Suprapubic skin (tissue), 4 donors: ENCODE measurements at places on chromosomes 1 and 21.

DNA sequence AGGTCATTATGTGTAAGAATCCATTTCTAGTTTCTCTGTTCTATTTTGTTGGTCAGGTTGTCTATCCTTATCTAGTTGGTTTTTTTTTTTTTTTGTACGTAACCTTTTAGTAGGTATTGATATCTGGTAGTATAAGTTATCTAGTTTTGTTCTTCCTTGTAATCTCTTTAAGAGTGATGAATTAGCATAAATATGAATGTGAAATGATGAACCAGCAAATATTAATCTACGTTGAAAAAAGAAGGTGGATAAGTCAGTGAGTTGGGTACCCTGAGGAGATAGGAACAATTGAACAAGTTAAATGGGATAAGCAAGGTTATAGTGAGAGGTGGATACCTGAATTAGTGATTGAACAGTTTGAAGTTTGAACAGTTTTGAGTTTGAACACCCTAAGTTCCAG lies 33.9 kb downstream of the TTC3 start:
- no peak for DNase-seq

DNA sequence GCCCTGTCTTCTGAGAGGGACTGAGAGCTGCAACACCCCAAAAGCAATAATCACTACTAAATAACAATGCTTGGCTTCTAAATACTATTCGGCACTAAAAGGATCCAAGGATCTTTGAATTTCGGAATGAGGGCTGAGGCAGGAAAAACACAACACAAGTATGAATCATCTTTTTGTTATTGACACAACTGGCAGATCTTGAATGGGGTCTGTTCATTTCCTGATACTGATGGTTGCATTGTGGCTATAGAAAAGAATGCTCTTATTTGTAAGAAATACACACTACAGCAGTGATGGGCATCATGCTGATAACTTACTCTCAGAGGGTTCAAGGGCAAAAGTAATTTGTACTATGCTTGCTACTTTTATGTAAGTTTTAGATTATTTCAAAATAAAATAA lies 149.2 kb upstream of the PLD5 start:
- DNase-seq, result no peak

DNA sequence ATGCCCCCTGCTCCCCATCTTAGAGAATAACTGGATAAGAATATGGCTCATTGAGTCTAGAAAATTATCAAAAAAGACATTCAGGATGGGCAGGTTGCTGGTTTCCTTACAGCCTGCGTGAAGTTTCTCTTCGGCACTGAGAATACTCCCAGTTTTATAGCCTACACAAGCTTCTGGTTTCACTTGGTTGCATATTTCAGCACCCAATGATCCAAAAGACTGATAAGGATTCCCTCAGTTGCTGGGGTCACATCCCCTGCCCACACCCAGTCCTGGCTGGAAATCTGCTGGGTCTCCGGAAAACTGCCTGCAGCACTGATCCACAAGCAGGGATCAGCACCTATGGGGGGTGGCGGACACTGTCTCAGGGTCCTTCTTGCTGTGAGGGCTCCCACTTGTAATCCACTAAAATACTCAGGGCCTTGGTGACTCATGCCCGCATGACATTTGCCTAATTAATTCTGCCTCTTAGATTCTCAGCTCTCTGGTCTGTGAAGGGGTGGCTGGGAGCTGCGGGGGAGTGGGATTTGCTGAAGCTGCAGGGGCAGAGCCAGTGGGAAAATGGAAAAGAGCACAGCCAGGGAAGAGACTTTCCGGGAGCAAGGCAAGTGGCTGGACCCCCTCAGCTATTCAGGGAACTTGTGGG lies 142.5 kb downstream of the ZNF648 start:
- no peak for DNase-seq

GRCh38 chr1:52659851-52660596 lies 27.1 kb downstream of the SHISAL2A start:
- no peak for DNase-seq

GRCh38 chr1:206897175-206897574 lies at the start of gene IL24:
Gene IL24, plus strand, starts transcription at chr1:206897443. Its CDS starts 390 bp downstream, at chr1:206897833.
- DNase-seq, result peak; percentile 55

DNA sequence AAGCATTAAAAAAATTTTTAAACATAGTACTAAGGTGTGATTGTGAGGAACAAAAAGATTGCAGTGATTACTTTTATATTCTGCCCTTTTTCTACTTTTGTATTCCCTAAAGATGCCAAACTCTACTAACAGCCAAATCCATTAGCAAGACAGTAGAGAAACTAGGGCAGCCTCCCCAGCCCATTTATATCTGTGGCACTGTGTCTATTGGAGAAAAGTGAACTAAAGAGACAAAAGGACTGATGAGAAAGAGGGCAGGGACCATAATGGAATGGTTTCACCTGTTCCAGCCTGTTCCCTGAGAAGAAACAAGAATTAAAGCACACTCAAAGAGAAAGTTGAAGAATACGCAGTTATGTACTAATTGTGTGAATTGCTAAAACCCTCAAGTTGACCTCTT lies 56.6 kb downstream of the ATG4C start:
- DNase-seq, result no peak

GRCh38 chr1:14138135-14138506 lies 438.1 kb downstream of the PRDM2 start:
- no peak for DNase-seq

DNA sequence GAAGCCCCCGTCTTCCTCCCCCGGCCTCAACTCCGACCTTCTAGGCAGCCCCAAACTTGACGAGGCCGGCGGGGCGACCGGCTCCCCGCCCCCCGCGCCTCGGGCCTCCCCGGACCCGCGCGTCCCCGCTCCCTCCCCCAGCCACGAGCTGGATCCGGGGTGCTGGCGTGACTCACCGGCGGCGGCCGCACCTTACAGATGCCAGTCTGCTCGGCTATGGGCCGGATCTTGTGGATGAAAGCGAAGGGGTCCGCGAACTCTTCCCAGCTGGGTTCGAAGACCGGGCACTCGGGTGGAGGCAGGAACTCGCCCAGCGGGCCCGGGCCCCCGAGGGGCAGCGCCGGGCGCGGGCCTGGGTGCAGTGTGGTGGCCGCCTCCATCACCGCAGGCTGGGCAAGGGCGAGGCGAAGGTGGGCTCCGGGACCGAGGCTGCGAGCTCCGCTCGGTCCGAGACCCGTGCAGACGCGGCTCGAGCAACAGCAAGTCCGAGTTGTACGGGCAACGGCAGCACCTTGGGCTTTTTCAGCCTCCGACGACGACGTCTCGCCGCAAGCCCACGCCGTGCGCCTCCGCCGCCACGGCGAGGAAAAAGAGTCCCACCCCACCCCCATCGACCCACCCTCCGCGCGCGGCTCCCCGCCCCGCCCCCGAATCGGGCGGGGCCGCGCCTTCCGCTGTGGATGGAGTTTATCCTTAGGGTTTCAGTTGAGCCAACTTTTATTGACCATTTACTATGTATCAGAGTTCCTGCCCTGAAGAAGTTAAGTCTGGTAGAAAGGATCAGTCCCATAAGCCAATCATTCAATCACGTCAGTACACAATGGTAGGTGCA lies at the start of gene KDM5B:
TSS of gene KDM5B (minus strand) at position 496 of the 832 bp plus-strand sequence. CDS start at position 380, 116 bp downstream.
- DNase-seq, result peak; percentile 85

- no peak for DNase-seq
These were observed 6.7 kb downstream of the TAGLN2 start for GRCh38 chr1:159918352-159919200.

DNA sequence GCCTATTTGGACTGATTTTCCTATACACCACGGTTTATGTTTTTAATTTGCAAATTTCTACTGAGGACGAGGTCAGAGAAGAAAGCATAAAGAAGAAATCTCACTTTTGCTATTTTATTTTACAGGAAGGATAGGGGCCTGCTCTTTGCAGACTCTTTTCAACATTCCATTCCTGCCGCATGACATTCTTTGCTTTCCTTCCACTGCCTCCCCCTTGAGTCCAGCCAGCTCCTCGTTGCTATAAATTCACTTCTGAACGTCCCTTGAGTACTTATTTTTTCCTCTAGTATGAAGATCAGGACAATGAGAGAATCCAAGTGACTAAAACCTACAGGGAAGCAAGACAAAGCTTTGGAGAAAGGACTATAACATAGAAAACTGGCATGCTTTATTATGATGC lies 53.4 kb upstream of the PTGFR start:
- DNase-seq, result no peak

DNA sequence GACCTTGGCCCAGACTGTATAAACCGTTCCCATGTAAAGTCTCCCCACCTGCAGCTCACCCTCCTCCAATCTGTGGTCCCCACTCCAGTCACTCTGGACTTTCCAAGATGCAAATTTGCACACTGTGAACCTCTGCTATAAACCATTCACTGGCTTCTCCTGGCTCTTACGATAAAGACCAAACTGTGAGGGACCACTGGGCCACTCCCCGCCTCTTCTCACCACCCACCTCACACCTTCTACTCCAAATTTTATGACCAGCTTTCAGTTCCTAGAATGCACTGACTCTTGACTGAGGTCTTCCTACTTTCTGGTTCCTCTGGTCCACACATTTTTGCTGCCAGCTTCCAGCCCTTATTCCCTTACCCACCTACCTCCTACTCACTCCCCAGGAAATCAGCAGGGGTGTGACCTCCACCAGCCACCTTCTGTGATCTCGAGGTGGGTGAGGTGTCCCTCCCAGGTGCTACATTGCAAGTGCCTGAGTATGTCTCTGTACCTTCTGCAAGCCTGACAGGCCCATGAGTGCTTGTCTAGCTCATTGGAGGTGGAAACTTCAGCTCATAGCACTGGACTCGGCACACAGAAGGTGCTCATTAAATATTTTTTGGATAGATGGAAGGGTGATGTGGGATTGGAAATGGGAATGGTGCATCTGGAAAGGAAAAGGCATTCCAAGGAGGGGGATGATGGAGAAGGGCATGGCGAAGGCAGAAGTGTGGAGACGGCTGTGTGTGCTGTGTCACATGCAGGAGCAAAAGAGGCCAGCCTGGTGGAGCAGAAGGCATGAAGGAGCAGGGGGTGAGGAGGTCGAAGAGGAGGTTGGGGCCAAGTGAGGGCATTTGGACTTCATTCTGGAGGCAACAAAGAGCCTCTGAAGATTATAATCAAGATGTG lies 15.6 kb upstream of the CSF1 start:
- DNase-seq, result no peak

DNA sequence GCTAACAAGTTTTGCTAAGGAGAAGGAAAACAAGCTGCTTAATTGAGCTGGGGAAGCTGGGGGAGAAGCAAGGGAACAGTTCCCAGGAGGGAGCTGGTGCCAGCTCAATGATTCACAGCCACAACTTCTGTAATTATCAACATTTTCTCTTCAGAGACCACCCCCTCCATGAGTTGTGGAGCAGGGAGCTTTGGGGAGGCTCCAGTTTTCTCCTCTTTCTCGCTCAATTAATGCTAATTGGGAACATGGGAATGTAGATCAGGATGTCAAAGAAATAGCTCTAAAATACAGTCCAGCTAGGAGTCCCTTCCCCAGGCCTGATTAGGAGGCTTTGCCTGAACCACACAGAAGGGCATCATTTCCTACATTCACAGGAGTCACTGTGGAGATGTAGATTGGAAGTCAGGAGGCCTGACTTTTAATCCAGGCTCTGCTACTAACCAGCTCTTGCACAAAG lies 12.1 kb upstream of the MNDA start:
- DNase-seq, result no peak

GRCh38 chr1:39526466-39527189 lies 35.2 kb downstream of the BMP8A start:
- DNase-seq, result no peak

DNA sequence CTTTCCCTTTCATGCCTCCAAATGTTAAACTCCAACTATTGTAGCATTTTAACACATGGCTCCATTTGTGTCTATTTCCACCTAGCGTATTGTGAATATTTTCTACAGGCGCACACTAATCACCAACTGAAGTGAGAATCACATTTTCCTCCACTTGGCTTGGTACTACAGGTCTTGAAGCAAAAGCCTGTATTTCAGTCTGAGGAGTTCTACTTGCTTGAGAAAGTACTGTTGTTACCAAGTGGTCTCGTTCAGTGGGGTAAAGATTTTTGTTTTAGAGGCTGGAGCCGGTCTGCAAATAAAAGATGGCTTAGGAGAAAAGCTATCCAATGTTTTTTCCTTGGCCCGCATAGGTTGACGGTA lies 550 bp upstream of the PTBP2 start:
- DNase-seq, result no peak

DNA sequence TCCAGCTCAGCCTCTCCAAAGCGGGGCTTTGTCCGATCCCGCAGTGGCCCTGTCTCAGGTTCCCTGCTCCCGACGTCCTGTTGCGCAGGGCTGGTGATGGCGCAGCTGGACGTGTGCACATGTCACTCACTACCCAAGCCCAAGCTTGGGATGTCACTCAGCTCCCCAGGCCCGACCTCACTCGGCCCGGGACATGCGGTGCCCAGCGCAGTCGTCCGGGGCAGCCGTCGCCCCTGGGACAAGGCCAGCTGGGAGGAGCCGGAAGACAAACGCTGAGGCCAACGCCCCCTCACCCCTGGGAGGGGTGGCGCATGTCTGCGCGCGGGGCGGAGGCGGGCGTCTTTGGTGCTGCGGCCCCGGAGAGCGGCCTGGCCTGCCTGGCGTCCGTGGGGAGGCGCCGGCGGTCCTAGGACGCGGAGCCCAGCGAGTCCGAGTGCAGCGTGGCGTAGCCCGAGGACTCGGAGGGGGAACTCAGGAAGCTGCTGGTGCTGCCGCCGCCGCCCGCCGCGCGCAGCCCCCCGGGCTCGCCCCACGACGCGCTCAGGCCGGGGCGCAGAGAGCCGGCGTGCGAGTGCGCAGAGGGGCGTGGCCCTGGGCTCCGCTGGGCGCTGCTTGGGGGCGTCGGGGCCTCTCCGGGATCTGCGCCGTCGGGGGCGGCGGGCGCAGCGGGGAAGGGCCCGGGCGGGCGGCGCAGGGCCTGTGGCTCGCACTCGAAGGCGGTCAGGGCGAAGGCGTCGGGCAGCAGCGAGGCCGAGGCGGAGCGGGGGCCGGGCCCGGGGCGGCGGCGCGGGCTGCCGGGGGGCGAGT lies 5.2 kb downstream of the HES3 start:
- no peak for DNase-seq

- DNase-seq, result no peak
These were observed 82.7 kb downstream of the KAZN start for GRCh38 chr1:14681182-14681581.

- no peak for DNase-seq
These were observed 48.0 kb upstream of the SOD1 start for GRCh38 chr21:31611445-31611844.

GRCh38 chr1:157382351-157382750 lies 170.0 kb downstream of the FCRL5 start:
- DNase-seq, result no peak

- DNase-seq, result no peak
These were observed 13.6 kb downstream of the SRSF11 start for GRCh38 chr1:70234733-70235132.
